ENCODE measurements at places on chromosomes 16 and 17.

DNA sequence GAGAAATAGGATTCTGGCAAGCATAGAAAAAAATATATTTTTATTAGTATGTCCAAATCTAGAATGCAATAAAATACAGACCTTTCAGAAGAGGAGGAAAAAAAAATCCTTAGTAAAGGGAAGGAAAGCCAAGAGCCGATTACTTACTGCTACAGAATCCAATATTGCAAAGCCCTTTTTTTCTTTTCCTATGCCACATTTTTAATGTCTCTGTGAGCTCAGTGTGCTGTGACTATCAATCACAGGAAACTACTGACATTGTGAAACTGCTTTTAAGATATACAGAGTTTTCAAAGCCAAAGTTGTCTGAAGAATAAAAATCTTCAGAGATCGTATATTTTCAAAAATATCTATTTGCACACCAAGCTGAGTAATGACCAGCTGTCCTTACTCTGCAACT, 120.4 kb downstream of the CHD9NB start:
- no peak for DNase-seq

GRCh38 chr17:81522491-81523401, 5.4 kb upstream of the FSCN2 start:
- no peak for DNase-seq

DNA sequence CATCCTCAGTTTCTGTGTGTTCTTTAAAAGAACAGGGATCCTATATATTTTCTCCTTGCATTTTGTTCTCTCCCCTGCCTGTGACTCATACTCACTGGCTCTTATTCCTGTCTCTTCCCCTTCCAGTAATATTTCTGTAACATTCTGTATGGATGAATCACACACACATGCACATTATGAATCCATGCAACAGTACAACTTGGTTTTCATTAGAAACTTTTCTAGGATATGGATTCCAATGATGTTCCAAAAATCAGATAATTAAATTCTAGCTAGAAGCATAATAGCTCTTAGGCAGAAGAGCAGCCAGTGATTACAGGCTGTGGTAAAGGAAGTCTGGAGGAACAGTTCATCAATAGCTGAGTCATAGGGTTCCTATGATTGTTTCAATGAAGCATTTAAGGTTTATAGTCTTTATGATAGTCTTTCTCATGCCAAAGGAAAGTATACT, 119.6 kb upstream of the PMFBP1 start:
- DNase-seq = no peak

- DNase-seq = no peak
These were observed 8.5 kb downstream of the OSBPL7 start for GRCh38 chr17:47813077-47813476.

GRCh38 chr17:78315355-78316114, 44.3 kb downstream of the SOCS3 start:
- DNase-seq = peak; percentile 54

DNA sequence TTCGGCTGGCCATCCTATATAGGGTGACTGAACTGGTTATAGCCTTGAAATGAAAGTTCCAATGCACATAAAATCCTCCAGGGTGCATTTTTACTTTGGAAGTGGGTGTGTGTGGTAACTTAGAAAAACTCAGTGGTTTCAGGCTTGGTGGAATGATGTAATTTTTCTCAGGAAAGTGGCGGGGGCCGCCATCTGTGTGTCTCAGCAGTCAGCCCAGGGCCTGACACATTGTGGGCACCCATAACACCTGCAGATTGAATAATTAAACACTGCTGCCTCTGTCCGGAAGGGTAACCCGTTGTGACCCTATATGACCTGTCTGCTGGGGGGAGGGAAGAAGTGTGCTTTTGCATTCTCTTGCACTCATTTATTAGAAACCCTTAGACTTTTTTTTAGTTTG, 2.2 kb upstream of the PDP2 start:
- DNase-seq = peak; percentile 29

GRCh38 chr17:78332991-78333390, 26.9 kb downstream of the SOCS3 start:
- DNase-seq = no peak

- peak; percentile 72 for DNase-seq
These were observed 399.7 kb downstream of the XYLT1 start for GRCh38 chr16:17070882-17071592.

DNA sequence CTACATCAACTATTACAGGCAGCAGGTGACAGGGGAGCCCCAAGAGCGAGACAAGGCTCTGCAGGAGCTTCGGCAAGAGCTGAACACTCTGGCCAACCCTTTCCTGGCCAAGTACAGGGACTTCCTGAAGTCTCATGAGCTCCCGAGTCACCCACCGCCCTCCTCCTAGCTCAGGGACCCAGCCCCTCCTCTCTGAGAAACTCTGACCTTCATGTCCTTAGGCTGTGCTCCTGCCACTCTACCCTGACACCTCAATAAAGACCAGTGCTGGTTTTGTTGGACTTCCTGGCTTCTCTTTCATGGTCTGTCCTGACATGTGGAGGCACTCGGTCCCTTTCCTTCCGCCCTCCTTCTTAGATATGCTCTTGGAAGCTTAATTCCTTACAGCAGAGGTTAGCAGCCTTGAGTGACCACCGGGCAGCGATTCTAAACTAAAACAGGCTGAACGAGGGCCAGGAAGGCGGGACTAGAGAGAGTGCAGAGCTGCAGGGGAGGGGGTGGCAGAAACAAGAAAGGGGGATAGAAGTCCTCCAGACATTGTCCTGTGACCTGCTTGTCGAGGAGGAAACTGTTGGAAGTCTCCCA, 915 bp downstream of the AHSP start:
- no peak for DNase-seq

DNA sequence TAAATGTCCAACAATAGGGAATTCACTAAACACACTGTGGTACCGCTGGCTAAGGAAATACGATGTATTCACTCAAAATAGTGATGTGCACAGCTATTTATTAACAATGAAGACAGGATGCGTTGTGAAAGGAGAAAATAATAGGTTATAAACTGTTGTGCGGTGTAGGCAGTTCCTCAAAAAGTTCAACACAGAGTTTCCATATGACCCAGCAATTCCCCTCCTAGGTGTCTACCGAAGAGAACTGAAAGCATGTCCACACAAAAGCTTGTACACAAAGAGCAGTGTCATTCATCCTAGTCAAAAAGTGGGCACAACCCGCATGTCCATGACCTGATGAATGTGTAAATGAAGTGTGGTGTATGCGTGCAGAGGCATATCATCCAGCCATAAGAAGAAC, 1.2 kb upstream of the CES1 start:
- DNase-seq = no peak

- no peak for DNase-seq
These were observed 3.2 kb downstream of the PAM16 start for GRCh38 chr16:4347765-4348509.

- DNase-seq = no peak
These were observed 115.4 kb upstream of the CDC42EP4 start for GRCh38 chr17:73427198-73427597.

DNA sequence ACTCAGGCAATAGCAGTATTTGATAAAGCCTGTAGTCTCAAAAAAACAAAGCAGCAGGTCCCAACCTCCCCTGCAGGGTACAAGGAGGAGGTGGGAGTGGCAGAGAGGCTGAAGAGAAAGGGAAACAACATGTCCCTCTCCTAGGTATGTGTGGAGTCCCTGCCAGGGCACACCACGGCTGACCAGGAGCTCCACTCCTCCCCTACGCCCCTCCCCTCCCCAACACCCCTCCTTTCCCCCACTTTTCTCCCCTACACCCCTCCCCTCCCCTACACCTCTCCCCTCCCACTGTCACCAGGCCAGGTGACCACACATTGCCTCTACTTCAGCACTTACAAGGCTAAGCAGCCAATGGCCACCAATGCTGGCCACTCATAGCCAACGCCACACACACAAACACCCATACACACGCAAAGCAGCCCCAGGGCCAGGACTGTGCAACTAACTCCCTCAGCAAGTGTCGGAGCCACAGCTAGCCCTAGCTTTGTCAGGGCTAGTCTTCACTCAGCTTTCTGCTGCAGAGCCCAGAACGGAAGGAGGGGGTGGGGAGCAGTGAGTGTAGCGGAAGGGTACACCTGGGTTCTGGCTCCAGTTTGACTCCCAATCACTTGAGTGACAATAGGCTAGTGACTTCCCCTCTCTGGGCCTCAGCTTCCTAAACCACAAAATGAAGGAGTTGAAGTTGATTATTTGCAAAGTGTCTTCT, 8.2 kb downstream of the CAVIN1 start:
- DNase-seq = peak; percentile 38

DNA sequence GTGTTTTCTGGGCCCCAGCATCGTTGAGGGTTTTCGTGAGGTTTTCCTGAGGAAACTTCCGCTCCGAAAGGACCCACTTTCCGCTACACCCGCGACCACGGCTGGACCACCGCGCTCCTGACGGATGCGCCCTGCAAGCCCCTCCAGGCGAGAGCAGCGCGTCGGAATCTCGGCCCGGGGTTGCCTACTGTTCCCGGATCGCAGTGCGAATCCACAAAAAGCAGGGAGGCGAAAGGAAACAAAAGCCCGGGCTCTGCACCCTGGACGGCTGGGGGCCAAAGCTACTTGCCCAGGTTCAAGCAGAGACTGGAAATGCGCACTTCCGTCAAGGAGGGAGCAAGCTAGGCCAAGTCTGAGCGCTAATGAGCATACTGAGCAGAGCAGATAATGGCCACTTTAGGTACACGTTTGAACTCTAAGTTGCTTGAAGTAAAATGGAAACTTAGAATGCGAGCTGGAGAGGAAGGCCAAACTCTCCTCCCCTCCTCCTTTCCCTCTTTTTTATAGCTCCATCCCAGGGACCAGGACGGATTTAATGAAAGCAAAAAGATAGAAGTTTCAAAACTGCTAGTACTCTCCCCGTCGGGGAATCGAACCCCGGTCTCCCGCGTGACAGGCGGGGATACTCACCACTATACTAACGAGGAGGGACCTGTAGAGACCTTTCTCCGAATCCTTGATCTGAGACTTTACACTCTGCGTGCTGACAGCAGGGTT, 11.4 kb upstream of the AURKB start:
- DNase-seq = peak; percentile 85

DNA sequence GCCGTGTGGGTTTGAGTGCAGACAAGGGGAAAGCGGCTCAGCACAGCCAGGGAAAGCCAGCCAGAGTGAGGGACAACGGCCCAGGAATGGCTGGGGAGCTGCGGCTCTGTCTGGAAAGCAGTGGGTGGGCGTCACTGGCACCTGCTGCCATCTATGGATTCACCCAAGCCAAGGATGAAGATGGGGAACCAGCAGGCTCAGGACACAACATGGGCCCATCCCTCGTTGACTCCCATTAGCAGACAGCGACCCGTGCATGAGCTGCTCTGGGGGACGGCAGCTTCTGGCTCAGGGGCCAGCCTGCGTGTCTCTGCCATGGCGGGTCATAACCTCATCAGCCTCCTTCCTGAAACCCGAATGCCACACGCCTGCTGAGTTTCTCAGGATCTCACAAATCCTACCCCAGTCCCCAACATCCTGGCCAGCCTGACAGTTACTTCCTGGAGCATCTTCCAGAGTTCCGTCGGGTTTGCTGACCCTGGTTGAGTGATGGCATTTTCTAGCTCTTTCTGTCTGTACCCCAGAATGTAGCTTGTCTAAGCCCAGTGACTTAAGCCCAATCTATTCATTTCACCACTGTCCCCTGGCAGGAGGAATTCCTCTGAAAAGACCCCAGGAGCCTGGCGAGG, 50.7 kb downstream of the SLC7A5 start:
- DNase-seq = no peak

- DNase-seq = no peak
These were observed 11.2 kb downstream of the CHD9NB start for GRCh38 chr16:53041320-53042051.

- DNase-seq = no peak
These were observed 126.4 kb downstream of the KCNJ2 start for GRCh38 chr17:70295731-70296130.

DNA sequence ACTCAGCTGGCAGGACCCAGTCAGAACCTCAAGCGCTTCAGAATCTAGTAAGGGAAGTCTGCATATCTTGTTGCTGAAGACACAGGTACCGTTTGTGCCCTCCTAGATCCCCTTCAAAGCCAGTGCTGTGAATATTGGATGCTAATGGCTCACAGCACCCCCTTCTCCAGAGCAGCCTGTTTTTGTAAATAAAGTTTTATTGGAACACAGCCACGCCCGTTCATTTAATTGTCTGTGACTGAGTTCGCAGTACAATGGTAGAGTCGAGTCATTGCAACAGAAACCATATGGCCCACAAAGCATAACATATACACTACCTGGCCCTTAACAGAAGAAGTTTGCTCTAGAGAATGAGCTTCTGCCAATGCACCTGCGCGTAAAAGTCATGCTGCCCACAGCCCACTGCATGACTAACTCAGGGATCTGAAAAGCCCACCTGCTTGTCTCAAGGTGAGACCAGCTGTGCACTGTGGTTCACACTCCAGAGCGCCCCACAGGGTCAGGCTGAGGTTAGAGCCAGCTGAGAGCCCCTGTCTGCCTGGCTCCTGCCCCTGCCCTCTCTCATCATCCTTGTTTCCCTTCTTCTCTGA, 48.8 kb downstream of the AIPL1 start:
- no peak for DNase-seq

- DNase-seq = no peak
These were observed 62.0 kb upstream of the MARCHF10 start for GRCh38 chr17:62870030-62870541.

- no peak for DNase-seq
These were observed 2.3 kb upstream of the SLC16A11 start for GRCh38 chr17:7046127-7046724.

- no peak for DNase-seq
These were observed 339.8 kb upstream of the TNRC6C start for GRCh38 chr17:77618731-77619130.

DNA sequence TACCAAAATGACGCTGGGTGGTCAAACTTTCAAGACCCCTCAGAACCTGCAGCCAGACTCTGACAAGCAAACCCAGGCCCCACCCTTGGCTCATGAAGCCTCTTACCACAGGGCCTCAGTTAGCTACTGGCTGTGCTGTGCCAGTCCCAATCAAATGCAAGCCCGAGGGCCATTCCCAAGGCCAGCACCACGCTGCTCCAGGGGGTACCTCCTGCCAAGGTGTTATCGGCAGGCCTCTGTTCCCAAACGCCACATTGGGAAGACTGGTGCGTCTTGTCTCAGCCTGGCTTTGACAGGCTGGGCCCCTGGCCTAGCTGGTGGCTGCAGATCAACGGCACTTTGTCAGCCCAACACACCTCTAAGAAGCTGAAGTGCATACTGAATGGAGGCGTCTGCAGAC, 35.8 kb upstream of the NOG start:
- no peak for DNase-seq

GRCh38 chr16:66408163-66409048, 18.7 kb upstream of the BEAN1 start:
- DNase-seq = no peak

DNA sequence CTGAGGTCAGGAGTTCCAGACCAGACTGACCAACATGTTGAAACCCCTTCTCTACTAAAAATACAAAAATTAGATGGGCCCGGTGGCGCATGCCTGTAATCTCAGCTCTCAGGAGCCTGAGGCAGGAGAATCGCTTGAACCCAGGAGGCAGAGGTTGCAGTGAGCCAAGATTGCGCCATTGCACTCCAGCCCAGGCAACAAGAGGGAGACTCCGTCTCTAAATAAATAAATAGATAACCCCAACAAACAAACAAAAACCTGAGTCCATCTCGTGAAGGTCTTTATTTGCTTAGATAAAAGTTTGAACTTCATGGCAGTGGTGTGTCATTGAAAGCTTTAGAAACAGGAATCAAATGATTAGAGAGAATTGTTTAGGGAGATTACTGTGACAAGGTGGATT, 167.4 kb downstream of the BCAS3 start:
- DNase-seq = no peak

GRCh38 chr17:49567871-49568694, 7.6 kb upstream of the NXPH3 start:
- DNase-seq = peak; percentile 65

GRCh38 chr16:12781777-12782176, 21.9 kb downstream of the CPPED1 start:
- DNase-seq = no peak
